ENCODE measurements at places on chromosomes 13 and 19.

DNA sequence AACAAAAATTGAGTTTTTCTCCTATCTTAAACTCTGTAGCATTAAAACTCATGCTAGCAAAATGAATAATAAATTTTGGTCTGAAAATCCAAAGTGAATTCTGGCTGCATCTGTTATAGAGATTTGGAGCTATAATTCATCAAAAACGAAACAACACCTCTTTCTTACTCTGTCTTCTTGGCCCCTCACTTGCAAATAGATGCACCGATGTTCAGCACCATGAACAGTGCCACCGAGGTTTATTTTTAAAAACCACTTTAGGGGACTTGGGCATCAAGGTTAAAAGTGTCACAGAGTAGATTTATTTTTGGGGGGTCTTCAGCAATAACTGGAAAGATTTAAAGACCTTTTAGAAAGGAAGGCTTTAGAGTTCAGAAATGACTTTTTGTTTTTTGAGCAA lies 26.1 kb upstream of the EID2 start:
- DNase-seq, result no peak

DNA sequence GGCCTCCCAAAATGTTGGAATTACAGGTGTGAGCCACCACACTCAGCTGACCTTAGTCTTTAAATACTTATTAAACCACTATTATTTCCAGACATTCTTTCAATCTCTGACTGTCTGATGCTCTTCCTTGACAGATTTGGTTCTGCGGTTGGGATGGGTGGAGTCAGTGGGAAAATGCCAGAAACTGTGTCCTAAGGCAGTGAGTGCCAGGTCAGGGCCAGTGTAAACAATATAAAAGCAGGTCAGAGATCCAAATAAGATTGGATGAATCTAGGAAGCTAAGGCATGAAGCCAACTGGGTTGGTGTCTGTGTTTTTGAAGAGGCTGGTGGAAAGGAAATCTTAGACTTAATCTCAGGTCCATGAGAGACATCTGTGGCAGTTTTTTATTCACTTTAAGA lies 74.7 kb downstream of the KLF5 start:
- no peak for DNase-seq

- no peak for DNase-seq
Observed at GRCh38 chr19:33443638-33444561, 70.4 kb downstream of the CEBPG start.

DNA sequence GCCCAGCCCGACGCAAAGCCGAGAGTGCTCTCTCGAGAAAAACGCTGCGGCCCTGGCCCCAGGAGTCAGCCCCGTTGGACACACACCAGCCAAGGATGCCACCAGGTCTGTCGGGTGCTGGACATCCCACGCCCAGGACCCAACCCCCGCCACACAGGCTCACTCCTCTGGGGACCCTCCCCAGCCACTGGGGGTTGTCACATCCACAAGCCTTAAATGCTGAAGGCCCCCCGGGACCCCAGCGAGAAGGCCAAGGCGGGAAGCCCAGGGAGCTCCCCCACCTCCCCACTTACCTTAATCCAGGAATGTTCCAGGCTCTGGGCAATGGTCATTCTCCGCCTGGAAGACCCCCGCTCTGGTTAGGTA lies 11.2 kb downstream of the DAPK3 start:
- DNase-seq, result no peak

Measured in NAMALWA (cell line).